AML-193 (cell line): ENCODE measurements at places on chromosomes 2 and 18.
A peak's percentile ranks its signal among the peaks of the same experiment; 100 is the strongest.

- no peak for DNase-seq
Observed at GRCh38 chr2:218820746-218821369, 10.7 kb downstream of the PRKAG3 start.

GRCh38 chr2:70686577-70687460 lies 81.2 kb downstream of the ADD2 start:
- DNase-seq, result peak; percentile 53

DNA sequence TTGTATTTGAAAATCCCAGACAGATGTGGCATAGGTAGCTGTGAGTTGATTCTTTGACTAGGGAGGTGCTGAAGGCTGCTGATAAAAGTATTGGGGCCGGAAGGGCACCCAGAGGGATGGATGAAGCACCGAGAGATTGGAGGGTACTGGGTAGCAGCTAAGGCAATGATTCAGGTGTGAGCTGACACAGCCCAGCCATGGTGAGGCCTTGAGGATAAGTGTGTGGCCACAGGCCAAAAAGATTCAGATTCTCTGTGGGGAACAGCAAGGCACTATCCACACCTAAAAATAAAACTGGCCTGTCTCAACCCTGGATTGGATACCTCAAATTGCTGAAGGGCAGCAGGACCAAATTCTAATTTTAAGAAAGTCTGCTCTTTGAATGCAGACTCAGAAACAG lies 35.2 kb downstream of the RDH14 start:
- DNase-seq, result no peak

GRCh38 chr2:48588745-48589144 lies 28.9 kb upstream of the GTF2A1L start:
- DNase-seq, result no peak

DNA sequence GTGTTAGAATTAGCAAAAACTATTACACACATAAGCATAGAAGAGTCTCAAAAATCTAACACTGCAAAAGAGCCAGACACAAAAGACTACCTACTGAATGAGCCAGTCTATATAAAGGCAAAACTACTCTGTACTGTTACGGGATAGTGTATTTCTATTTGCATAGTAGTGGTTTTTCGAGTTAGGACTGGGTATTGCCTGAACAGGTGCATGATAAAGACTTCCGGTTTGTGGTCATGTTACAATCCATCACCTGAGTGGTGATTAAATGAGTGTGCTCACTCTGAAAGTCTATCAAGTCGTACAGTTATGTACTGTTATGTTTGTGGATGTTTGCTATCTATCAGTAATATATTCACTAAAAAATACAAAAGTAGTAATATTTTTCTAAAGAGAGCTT lies 523.3 kb upstream of the SYT4 start:
- no peak for DNase-seq

DNA sequence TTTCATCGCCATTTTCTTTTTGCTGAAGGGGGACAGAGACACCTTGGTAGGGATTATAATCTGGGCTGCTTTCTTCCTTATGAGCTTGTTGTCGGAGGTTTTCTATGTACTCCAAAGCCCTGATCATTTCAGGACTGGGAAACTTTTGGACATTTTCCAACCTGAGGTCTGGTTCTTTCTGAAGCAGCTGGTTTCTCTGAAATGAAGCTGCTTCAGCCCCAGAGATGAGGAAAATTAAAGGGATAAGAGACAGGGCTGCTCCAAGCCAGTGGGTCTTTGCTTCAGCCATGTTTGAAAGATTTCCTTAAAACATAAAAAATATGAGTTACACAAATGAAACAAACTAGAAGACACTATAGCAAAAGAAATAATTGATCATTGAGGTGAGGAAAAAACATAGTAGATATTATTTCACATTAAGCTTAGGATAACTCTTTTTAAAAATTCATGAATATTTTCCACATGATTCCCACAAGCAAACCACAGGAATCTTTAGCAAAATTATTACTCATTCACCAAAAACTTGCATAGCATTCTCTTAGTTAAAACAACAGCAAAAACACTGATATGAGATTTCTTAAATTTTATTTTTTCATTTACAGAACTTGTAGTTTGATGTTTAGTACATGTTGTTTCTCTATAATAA lies 3.0 kb downstream of the SCG2 start:
- DNase-seq, result no peak

- no peak for DNase-seq
Observed at GRCh38 chr2:239479471-239479870, 78.7 kb upstream of the HDAC4 start.

DNA sequence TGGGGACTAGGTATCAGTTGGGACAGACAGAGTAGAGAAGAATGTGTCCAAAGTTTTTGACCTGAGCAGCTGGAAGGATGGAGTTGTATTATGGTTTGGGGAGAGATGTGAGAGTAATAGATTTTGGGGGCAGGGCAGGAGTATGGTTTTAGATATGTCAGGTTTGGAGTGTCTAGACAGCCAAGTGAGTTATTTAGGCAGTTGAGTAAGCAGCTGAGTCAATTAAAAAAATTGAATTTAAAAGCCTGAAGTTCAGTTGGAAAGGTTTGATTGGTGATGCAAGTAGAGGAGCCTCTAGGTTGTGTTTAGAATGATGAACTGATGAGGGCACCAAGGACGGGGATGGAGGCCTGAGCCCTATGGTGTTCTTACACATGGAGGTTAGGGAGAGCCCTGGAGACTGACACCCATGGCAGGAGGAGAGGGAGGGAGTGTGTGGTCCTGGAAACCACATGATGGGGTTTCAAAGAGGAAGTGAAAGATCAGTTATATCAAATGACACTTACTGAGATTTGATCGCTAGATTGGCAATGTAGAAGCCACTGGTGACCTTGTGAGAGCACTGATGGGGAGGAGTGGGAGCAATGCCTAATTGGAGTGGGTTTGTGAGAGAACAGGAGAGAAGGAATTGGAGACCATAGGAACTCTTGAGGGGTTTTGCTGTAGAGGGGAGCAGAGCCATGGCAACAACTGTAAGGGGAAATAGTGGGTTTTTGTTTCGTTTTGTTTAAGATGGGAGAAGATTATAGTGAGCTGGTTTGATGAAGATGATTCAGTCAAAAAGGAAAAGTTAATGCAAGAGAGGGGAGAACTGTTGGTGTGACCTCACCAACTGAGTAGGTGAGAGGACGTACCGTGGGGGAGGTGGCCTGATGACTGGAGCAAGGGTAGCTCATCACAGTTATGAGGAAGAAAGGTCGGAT lies 10.3 kb downstream of the ITGA6 start:
- DNase-seq, result no peak

DNA sequence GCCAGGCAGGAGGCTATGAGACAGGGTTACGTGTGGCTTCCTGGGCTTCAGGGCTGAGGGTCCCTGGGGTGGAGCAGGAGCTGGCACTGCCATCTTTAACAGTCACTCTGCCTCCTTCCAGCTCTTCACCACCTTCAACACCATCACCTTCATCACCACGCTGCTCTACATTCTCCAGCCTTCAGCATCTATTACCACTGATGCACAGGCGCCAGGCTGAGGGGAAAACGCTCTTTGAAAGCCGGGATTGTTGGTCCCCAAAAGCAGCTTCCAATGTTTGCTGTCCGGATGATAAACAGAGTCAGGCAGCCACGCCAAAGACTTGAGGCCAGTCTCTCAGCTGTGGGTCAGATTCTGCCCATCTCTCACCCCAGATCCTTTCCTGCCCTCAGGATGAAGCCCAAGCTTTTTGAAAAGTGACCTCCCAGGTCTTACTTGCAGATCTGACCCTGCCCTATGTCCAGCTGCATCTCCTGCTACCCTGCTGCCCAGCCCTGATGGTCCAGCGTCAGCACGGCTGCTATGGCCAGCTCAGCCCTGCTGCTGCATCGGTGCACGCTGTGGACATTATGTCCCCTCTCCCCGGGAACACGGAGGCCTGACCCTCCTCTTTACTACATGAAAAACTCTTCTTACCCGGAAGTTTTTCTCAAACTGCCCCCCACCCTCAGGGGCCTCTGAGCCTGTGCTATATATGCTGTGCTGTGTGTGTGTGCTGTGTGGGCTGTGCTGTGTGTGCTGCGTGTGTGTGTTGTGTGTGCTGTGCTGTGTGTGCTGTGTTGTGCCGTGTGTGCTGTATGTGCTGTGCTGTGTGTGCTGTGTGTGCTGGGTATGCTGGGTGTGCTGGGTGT lies 31.2 kb upstream of the MAL start:
- DNase-seq, result no peak

GRCh38 chr2:28150236-28150915 lies 242.3 kb upstream of the FOSL2 start:
- DNase-seq, result no peak

- no peak for DNase-seq
Observed at GRCh38 chr2:197181491-197181890, 129.1 kb downstream of the ANKRD44 start.

- no peak for DNase-seq
Observed at GRCh38 chr2:218431878-218432277, 13.0 kb downstream of the VIL1 start.

DNA sequence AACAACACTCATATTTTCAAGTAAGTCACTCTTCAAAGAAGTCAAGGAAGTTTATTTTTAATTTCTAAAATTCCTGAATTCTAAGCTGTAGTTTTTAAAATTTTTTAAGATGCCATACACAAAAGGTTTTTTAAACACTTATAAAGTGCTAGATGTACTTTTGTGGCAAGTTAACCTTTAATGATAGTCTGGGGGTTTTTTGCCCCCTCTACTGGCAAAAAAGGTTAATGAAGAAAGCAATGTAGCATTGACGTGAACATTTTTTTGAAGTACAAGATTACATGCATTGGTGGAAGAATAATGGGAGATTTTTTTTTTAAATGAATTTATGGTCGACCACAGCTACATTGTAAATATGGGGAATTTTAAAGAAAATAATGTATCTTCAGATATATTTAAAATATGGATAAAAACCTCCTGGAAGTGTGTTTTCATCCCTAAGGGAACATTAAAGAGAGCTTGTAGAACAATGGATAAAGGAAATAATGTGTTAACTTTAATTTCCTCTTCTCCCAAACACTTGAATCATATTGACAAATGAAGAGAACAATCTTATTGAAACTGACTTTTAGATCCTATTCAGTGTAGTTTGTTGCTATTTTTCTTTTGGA lies 12.6 kb downstream of the ITPRID2 start:
- DNase-seq, result peak; percentile 15

GRCh38 chr2:190553254-190553653 lies 18.7 kb upstream of the NEMP2 start:
- no peak for DNase-seq

DNA sequence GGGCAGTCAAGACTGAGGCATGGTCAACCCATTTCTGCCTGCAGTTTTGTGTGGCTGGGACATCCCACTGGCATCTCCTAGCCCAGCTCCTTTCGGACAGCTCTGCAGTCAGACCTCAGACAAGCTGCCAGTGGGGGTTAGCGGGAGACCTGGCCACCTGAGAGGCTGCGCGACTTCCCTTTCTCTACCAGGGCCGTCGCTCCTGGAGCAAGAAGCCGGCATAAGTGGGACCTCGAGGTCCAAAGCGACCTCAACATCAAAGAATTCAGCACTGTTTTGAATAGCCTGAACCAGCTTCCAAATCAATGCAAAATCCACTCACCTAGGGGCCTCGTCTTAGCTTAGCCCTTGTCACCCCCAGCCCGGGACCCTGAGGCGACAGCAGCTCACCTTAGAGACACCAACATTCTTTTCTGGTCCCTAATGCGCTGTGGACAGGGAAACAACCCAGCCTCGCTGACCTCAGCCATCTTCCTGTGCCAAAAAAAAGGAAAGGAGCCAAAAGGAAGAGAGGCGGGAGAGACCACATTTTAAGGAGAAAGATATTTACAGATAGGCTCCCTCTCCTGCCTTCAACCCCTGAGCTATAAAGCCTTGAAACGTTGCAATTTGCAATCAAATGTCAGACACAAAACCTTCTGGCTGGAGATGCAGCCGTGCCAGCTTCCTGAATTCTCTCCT lies 81.2 kb downstream of the GFPT1 start:
- no peak for DNase-seq

- no peak for DNase-seq
Observed at GRCh38 chr2:165601928-165602521, 132.5 kb downstream of the CSRNP3 start.

- DNase-seq, result no peak
Observed at GRCh38 chr2:2639251-2640139, 308.4 kb upstream of the MYT1L start.

DNA sequence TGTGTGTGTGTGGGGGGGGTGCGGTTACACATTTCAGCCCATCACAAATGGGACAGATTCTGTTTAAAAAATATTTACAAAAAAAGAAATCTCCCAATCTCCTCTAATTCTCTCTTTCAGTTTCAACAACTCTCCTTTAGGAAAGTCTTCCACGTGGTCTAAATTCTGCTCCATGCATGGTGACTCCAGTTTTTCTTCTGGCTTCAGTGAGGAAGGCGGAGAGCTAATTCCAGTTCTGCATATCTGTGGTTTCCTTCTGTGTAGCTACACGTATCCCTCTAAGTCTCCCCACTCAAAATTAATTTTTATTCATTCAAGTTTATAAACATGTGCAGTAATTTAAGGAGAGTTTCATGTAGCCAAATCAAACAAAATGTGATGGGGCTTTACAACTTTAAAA lies 111.6 kb downstream of the SLC4A3 start:
- no peak for DNase-seq

GRCh38 chr18:38019292-38019691 lies 453.7 kb upstream of the CELF4 start:
- no peak for DNase-seq

GRCh38 chr2:106184857-106185256 lies 9.2 kb downstream of the UXS1 start:
- DNase-seq, result no peak

- DNase-seq, result no peak
Observed at GRCh38 chr18:39681061-39681460, 2115.5 kb upstream of the CELF4 start.

DNA sequence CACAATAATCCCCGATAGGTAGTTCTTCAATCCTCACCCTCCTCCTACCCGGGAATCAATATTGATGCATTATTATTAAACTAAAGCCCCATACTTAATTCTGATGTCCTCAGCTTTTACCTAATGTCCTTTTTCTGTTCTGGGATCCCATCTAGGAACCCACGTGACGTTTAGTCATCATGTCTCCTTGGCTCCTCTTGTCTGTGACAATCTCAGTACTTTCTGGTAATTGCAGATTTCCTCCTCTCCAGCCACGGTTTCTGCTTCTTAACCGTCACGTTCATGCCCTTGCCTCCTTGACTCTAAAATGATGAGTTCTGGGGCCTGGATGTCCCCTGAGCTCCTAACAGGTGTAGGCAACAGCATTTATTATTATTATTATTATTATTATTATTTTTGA lies 2.9 kb upstream of the DGKD start:
- peak; percentile 18 for DNase-seq
